ENCODE measurements at places on chromosomes 7 and 10.

DNA sequence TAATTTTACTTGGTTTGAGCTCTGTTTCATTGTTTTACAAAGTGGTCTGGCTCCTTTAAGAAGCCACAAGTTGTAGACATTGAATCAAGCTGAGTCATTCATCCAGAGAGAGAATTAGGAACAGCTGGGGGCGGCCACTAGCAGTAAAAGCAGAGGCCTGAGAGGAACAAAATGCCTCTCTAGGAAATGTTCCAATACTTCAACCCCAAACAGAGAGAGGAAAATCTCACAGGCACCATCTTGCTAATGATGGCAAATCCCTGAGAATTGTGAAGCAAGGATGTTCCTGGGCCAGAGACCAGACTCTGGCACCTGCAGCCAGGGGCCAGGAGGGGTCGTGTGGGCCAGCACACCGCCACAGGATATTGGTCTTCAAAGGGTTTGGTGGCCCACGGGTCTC lies 26.5 kb upstream of the TRIL start:
- peak; percentile 75 for DNase-seq

GRCh38 chr10:78318305-78318704 lies 284.6 kb downstream of the RPS24 start:
- DNase-seq, result no peak

GRCh38 chr10:131818510-131819234 lies 82.1 kb upstream of the PPP2R2D start:
- DNase-seq, result no peak

DNA sequence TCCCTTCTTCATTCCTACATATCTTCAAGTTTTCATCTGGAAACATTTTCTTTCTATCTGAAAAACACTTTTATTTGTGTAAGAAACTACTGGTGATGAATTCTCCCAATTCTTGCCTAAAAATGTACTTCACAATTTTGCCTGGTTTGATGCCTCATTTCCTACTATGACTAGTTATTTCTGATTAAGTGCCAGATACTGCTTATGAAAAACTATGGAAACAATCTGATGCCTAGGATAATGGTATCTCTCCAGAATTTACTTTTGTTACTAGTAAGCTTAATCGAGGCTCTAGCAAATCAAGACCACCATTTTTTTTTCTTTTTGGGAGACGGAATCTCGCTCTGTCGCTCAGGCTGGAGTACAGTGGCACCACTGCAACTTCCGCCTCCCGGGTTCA lies 31.3 kb downstream of the CACUL1 start:
- peak; percentile 13 for DNase-seq

GRCh38 chr10:7498111-7498510 lies 87.3 kb upstream of the SFMBT2 start:
- no peak for DNase-seq

DNA sequence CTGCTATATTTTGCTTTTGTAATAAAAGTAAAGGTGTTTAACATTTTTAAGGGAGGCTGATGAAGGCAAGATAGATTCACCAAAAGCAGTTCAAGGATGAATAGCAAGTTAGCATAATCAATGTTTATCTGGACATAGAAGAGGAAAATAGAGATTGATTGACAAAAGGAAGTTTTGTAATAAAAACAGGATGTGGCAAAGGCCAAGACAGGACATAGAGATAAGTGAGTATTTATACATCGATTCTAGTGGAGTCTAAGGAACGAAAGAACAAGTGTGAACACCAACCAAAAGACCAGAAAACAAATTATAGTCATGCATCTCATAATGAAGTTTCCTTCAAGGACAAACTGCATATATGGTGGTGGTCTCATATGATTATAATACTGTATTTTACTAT lies 123.8 kb downstream of the CCDC71L start:
- DNase-seq, result no peak

DNA sequence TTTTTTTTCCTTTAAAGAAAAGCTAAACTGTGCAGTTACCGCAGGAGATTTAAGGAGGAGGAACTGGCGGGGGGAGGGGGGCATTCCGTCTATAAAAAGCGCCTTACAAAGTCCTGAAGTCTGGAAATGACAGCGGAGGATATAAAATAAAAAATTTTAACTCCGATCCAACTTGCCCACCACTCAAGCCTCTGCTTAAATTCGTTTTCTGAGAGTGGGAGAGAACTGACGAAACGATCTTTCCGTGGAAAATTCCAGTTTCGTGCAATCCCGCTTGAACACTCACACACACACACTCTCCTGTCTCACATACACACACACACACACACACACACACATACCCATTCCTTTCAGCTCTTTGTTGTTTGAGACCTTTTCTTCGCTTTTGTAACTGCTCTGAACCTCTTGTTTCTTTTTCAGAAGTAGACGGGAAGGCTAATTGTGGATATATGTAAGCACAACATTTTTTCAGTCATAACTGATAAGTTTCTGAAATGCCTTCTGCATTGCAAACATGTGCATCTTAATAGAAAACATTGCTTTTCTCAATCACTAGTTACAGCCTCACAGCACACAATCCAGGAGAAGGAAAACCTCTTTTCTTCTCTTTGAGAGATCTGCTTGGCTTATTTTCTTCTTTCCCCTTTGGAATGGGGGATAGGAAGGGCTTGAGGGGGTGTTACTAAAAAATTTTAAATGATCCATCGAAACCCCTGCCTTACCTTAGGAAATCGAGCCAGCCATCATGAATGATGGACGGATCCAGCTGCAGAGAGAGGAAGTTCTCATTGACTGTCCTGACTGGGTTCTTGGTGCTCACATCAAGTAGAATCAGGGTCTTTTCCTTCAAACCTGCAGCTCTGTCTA lies 628 bp downstream of the HPSE2 start:
- no peak for DNase-seq

- DNase-seq, result no peak
Observed at GRCh38 chr10:84198206-84198915, 4.0 kb downstream of the CDHR1 start.

GRCh38 chr10:119535837-119536507 lies 6.5 kb downstream of the RGS10 start:
- no peak for DNase-seq

GRCh38 chr10:112361951-112362751 lies 11.8 kb upstream of the ACSL5 start:
- peak; percentile 37 for DNase-seq

DNA sequence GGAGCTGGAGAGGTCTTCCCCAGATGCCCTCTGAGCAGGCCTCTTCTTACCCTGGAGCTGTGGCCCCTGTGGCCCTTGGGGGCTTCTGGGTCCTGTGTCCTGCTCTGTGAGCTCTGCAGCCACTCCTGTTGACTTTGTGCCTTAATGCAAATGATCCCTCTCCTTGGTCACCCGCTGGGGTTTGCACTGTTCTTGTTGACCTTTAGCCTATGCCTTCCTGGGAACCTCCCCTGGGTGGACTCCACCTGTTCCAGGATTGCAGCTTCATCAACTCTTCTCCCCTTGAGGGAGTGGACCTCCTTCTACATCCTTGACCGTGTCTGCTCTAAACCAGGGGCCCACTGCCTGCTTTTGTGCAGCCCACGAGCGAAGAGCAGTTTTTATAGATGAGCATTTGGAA lies 58.6 kb upstream of the CTBP2 start:
- DNase-seq, result no peak

GRCh38 chr10:23755556-23755955 lies 316.7 kb downstream of the OTUD1 start:
- DNase-seq, result no peak

GRCh38 chr10:46528171-46528671 lies 28.2 kb downstream of the GPRIN2 start:
- DNase-seq, result no peak

DNA sequence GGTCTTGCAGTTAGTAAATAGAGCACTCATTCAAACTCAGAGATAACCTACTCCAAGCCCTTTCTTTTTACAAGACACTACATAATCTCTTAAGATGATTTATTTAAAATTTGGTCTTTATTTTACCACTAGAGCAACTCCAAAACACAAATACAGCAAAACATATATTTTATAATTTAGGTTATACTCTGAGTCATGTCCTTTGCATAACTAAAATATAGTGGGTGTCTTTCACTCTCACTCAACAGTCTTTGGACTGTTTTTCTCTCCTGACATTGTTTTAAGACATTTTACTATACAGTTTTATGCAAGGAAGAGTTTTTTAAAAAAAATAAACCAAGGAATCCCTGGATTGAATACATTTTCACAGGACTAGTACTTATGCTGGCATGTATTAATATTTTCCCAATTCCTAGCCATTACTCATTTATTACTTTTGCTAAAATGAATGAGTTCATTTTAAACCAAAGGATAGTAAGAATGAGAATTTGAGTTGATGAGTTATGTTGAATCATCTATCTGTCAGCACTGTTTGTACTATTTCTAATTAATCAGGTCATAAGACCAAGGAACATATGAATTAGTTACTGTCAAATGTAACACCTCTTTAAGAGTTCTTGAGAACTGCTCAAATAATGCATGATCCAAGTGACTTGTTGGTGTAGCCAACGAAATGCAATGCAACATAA lies 303.1 kb upstream of the FZD1 start:
- no peak for DNase-seq

DNA sequence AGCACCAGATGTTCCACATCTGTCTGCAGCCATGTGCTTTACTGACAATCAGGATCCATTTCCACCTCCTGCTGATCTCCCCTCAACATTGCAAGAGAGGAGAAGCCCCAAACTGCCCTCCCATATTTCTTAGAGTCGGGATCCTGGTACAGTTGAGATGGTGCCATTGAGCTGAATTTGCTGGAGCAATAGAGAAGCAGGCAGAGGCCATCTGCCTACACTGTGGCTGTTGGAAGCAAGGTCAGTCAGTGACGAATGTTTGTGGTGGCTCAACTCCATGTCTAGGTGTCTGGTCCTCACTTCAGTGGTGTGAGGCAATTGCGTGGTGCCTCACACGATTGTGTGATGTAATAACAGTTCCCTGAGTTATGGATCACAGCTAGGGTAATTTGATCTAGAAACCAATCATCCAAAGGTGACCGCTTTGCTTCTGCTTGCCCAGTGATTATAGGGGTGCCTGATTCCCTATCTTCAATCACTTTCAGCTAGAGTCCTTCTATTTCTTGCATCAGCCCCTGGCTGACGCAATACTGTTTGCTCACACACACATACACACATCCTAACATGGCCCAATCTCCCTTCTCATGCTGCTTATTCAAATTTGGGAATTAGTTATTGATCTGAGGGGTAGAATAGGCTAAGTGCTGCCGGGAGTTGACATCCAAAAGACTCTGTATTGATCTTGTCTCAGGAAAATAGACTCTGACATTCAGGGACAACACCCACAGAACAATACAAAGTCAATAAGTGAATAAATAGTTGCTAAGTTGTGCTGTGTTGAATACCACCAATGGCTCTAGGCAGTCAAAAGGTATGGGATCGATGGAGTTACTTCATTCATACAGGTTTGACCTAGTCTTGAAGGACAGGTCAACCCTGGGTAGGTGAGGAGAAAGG lies 46.1 kb upstream of the SLC35B4 start:
- no peak for DNase-seq

- no peak for DNase-seq
Observed at GRCh38 chr10:115422624-115423023, 329.5 kb downstream of the ATRNL1 start.

DNA sequence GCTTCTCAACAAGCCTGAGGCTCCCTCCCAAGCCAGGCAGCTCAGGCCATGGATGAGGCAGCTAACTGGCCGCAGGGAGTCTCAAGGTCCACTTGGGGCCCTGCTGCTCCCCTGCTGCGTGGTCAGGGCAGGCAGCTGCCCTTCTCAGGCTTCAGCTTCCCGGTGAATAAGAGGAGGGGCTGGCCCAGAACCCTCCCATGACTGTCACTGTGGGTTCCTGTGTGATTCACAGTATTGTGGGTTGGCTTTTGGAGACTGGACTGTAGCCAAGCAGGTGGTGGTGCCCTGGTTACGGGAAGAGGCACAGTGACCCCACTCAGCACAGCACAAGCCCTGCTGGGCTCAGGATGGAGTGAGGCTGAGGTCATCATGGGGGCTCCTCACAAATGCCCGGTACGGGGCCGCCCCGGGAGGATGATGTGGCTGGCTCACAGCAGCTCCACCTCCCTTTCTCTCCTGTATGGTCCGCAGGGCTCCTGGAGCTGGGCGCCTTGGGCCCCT lies 189.8 kb downstream of the HECW1 start:
- peak; percentile 41 for DNase-seq

DNA sequence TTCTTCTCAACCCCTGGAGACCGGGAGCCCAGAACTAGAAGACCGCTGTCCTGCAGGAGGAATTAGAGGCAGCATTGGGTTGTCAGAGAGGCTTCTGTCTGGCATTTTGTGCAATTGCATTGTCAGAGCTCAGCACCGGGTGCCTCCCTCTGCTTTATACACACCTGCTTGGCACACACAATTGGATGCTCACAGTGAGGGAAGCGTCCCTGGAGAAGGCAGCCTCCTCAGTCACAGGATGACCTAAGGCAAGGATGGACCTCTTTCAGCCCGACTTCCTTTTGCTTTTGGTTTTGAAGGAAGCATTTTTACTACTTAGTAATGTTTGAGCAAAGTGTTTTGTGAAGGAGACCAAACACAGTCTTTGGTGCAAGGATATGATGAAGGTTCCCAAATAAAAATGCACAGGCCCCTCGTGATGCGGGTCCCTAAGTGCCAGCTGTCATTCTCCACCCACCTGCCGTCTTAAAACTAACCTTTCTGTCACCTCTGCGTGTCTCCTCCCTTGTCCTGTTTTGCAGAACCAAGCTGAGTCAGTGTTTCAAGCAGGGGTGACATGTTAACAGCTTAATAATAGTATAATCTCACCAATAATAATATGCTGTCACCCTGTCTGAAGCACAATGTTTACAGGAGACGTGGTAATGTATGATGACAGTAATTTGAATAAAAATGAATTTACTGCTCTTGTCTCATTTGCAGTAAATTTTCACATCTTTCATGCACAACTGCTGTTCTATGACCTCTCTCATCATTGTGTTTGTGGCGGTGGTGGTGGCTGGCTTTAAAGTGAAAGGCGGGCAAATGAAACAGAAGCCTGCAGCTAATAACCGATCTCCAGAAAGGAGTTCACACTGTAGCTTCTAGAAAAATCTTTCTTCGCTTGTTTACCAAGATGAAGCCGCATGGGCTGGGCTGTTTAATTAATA lies 430.2 kb upstream of the MKI67 start:
- no peak for DNase-seq

GRCh38 chr7:148182264-148182663 lies 408.3 kb upstream of the C7orf33 start:
- no peak for DNase-seq

GRCh38 chr7:35605760-35606159 lies 89.2 kb downstream of the HERPUD2 start:
- DNase-seq, result peak; percentile 46

Data from AG08396 (cell line).